PC-9 (cell line): ENCODE measurements at places on chromosomes 3 and 15. TPM values are rescaled to one million over a fixed set of nuclear protein-coding genes. Genes with fewer than 3 reads are reported as not detected.

Gene CIP2A
- total RNA-seq, result 40.6 and 41.1 TPM in 2 replicates

Gene PPCDC
- total RNA-seq, result 23.7 and 24.4 TPM in 2 replicates

Gene SLC12A1
- total RNA-seq, result not detected in 2 replicates

Gene HHLA2
- not detected in 2 replicates for total RNA-seq

Gene GMNC
- not detected in 2 replicates for total RNA-seq

Gene EFHB
- total RNA-seq, result 1.5 and 2.8 TPM in 2 replicates

Gene CHRM5
- not detected in 2 replicates for total RNA-seq

Gene NAALADL2
- 10.6 and 12.8 TPM in 2 replicates for total RNA-seq

Gene GPR149
- total RNA-seq, result not detected in 2 replicates

Gene ANKUB1
- total RNA-seq, result not detected in 2 replicates

DNA sequence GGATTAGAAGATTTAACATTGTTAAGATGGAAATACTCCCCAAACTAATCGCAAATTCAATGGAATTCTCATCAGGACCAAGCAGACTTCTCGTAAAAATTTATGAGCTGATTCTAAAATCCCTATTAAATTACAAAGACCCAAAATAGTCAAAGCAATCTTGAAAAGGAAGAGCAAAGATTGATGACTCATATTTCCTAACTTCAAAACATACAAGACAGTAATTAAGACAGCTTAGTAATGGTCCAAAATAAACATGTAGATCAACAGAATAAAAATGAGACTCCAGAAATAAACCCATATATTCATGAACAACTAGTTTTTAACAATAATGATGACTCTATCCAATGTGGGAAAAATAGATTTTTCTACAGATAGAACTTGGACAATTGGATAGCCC lies 148.7 kb downstream of the SI start:
- no peak for DNase-seq

- DNase-seq, result no peak
Measured at GRCh38 chr15:33048255-33048654, 146.3 kb downstream of the FMN1 start.

DNA sequence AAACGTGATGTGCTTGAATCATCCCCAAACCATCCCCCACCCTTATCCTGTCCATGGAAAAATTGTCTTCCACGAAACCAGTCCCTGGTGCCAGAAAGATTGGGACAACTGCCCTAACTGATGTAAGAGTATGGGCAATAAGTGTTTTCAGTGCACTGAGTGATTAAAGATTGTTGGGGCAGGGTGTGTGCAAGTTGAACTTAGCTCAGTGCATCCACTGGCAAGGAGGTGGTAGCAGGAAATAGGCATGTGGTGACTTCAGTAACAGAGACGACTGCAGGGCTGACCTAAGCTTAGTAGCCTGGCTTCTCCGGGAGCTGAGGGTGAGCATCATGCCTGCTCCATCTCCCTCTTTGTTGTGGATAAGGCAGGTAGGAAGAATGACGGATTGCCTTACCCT lies 27.5 kb downstream of the PAQR9 start:
- no peak for DNase-seq

- no peak for DNase-seq
Measured at GRCh38 chr3:72494130-72494529, 354.1 kb downstream of the SHQ1 start.

DNA sequence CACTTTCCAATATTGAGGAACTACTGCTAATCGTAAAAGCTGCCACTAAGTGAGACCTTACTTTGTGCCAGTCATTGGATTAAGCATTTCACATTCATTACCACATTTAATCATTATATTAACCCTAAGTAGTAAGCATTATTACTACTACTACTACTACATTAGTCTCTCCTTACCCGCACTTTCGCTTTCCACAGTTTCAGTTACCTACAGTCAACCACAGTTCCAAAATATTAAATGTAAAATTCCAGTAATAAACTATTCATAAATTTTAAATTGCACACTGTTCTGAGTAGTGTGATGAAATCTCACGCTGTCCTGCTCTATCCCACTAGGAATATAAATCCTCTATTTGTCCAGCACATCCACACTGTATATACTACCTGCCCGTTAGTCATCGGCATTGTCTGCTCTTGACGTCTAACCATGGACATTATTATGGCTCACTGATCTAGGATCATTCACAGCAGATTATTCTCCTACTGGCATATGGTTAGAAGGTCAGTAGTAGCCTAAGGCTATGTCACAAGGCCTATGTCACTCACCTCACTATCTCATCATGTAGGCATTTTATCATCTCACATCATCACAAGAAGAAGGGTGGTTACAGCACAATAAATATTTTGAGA lies 121.1 kb downstream of the GSK3B start:
- peak; percentile 34 for DNase-seq

- DNase-seq, result no peak
Measured at GRCh38 chr3:126465928-126466544, 9.7 kb downstream of the ZXDC start.

- DNase-seq, result no peak
Measured at GRCh38 chr3:2504912-2505311, 406.2 kb downstream of the CNTN4 start.

GRCh38 chr3:117171124-117171523 lies 461.5 kb downstream of the TUSC7 start:
- no peak for DNase-seq

GRCh38 chr3:102457644-102458043 lies 22.8 kb downstream of the ZPLD1 start:
- DNase-seq, result no peak

DNA sequence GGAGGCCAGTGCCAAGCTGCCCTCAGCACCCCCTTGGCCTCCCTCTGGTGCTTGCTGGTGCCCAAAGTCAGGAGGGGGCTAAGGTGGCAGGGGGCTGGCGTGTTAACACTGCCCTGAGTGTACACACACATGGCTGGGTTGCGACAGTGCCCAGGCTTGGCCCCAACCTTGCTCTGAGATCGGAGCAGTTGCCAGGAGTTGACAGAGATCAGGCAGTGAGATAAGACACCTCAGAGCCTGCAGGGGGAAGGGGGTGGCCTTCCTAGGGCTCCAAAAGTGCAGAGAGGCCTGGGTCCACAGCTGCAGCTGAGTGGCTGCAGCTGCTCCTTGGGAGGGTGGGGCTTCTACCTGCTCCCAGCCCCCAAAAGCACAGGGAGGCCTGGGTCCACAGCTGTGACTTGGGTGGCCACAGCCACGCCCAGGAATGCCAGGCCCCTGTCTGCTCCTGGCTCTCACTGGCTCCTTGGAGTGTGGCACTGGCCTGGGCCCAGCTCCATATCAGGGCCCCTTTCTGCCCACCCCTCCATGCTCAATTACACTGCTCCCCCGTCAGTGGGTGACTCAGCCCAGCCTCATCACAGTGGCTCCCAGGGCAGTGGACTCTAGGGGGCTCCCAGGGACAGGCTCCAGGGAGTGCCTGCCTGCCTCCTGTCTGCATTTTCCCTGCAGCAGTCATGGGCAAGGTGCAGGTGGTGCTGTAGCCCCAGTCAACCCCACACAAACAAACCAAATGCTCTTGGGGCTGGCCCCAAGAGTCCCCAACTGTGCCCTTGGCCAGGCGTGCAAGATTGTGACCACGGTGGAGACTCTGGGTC lies 56.4 kb upstream of the C15orf39 start:
- peak; percentile 27 for DNase-seq

DNA sequence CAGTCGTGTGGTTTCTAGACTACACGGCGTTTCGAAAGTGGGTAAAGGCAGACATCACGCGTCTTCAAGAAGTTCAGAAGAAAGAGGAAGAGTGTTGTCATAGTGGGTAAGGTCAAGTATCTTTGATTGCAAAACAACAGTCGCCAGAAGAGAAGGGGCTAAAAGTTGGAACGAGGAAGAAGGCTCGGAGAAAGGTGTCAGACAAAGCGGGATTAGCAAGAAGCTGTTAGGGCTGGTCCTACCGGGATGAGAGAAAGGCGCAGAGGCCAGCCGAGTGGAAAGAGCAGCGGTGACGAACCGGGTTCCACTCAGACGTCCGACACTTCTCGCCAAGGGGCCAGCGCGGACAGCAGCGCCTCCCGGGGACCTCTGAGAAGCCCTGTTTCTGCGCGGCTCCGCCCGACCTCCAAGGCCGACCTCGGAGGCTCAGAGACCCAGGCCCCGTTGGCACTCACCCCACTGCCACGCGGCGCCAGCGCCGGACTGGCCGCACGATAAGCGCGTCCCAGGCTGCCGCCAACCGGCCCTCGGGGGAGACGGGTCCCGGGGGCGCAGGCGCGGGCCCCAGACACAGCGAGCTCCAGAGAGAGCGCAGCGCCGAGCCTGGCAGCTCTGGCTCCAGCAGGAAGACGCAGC lies 436 bp downstream of the ADPGK start:
- no peak for DNase-seq

GRCh38 chr15:55457401-55458022 lies 49.2 kb downstream of the PIERCE2 start:
- DNase-seq, result peak; percentile 35

DNA sequence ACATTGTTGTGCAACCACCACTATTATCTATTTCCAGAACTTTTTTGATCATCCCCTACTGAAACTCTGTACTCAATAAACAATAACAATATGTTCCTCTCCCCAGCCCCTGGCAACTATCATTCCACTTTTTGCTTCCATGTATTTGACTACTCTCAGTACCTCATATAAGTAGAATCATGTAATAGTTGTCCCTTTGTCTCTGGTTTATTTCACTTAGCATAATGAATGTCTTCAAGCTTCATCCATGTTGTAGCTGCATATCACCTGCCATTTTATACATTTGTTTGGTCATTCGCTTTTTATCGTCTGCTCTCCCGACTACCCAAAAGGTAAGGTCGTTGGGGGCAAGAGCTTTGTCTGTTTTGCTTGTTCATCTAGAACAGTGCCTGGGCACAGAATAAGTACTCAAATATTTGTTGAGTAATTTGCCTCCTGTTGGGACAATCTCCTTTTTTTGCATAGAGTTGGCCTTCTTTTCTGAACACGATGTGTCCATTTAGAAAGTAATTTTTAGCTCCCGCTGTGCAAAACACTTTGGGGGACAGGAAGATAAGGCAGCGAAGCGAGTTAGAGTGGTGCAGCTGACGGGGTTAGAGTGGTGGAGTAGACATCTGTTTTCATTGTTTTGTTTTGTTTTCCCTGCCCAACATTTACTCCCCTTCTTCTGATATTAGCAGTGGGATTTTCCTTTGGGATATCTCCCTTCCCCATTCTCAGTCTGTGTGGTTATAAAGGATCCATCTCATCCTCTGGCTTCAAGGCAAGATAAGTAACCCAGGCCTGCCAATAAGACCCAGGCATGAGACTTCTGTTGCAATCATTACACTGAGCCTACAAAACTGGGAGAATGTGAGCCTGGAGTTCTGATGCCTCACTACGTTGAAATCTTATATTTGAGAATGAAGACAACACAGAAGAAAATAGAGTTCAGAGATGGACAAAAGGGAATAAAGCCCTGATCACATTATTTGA lies 83.4 kb upstream of the RNU6-1 start:
- no peak for DNase-seq

DNA sequence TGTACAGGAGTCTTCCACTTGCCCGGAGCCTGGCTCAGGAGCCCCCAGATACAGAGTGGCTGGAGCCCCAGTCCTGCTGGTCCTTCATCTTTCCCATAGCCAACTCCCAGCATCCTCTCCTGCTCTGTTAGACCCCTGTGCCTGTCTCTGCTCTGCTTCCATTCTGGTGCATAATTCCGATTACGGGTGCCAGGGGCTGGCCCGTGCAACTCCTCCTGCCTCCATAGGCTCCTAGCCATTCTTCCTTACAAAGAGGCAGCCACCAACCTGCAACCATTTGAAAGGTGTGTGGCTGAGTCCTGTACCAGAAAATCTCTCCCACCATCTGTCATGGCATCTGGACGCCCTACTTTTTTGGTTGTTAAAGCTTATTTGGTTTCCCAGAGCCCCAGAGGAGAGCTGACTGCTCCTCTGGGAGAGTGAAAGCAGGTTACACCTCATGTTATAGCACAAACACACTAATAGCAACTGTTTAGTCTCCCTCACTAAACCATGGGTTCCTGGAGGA lies 5.2 kb upstream of the RAD18 start:
- DNase-seq, result no peak

DNA sequence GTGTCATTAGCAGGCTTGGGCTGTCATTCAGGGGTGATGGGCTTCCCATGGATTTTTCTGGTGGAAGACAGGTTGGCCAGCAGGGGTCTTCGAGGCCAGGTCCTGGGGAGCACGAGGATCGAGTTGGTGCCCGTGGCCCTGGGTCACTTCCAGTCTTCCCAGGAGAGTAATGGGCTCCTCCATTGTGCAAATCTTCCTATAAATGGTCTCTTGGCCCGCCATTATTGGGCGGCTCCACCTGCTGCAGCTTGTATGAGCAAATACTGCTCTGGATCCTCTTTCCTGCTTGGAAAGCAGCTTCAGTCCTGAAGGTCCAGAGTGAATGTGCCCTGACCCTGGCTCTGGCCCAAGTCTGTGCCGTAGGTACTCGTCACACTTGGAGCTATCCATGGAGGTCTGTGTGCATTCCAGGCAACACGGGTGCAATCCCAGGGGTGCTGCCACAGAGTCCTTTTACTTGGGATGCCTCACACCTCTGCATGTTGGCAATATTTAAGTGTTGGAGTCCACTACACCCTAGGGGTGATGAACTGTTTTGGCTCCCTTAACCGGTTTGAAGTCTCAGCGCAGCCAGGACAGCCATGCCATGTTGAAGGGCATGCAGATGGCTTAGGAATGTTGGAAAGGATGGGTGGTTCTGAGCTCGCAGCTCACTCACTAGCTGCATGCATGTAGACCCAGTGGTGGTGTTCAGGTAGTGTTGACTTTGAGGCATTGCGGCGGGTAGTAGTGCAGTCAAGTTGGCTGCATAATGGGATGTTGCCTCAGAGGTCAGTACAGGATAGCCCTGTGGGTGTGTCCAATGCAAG lies 97.6 kb downstream of the SNRPN start:
- no peak for DNase-seq

- DNase-seq, result no peak
Measured at GRCh38 chr3:50978991-50979667, 304.4 kb downstream of the DOCK3 start.
